Esophagus squamous epithelium (tissue), 5 donors: ENCODE measurements at places on chromosomes 11 and 22. TPM values are rescaled to one million over a fixed set of nuclear protein-coding genes. Genes with fewer than 3 reads are reported as not detected.

DNA sequence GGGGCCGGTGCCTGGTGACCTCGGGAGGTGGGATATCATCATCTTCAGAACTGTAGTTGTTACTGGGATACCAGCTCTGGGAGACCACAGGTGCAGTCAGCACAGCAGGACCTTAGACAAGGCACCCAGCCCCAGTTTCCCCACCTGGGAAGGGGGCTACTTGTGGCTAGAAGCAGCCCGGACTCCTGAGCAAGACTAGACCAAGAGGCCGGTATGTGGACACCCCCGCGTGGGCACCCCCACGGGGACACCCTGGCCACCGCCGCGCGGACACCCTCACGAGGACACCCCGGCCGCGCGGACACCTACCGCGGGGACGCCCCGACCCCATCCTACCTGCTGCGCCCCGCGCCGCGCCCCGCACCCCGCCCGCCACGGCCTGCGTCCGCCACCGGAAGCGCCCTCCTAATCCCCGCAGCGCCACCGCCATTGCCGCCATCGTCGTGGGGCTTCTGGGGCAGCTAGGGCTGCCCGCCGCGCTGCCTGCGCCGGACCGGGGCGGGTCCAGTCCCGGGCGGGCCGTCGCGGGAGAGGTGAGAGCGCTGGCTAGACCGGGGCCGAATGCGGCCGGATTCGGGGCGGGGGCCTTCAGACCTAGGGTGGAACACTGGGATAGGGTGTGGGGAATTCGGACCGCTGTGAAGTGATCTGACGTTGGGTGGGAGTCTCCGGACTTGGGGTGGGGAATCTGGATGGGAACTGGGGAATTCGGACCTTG is at the start of the genes COMT and TXNRD2:
COMT (plus strand) TSS at position 408 of the 718 bp plus-strand sequence. CDS start 20,755 bp downstream, outside the sequence.
TXNRD2 (minus strand) TSS at position 454 of the 718 bp plus-strand sequence; CDS start at position 439, 15 bp downstream.
- no peaks in the 10 kb centered on the region for H3K36me3 ChIP-seq
- DNase-seq: no peak
- H3K4me1 ChIP-seq: peaks cover 60% of the 10 kb centered on the region
- H3K27me3 ChIP-seq: no peaks in the 10 kb centered on the region

TRIM49 gene
- total RNA-seq: not detected

- DNase-seq: peak; percentile 85
- no peaks in the 10 kb centered on the region for H3K36me3 ChIP-seq
- H3K4me3 ChIP-seq: peak within 1 kb of the TSS; percentile 88
- peak within 1 kb of the TSS; percentile 92 for H3K27ac ChIP-seq
Observed at GRCh38 chr11:74398244-74399159, at the start of gene PGM2L1. PGM2L1 (minus strand) TSS chr11:74398433; CDS start chr11:74398161, 272 bp downstream.

HRAS gene
- total RNA-seq: 106 TPM

DNA sequence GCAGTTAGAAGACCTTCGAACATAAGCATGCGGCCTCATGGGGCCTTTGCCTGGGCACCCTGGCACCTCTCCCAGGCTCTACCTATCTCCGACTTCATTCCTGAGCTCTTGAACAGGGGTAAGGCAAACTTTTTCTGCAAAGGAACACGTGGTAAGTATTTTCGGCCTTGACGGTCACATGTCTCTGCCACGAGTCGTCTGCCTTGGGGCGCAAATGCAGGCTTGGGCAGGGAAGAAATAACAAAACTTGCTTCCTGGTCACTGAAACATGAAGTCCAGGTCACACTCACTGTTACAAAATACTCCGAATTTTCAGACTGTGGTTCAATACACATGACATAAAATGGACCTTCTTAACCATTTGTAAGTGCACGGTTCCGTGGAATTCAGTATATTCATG is 3.4 kb upstream of the ASCL2 start:
- H3K36me3 ChIP-seq: no peaks in the 10 kb centered on the region
- H3K4me1 ChIP-seq: peaks cover 29% of the 10 kb centered on the region
- H3K27me3 ChIP-seq: peaks cover 8% of the 10 kb centered on the region
- H3K27ac ChIP-seq: no peak overlapping the region
- no peak overlapping the region for H3K4me3 ChIP-seq

OR2AT4 gene
- total RNA-seq: not detected

DNA sequence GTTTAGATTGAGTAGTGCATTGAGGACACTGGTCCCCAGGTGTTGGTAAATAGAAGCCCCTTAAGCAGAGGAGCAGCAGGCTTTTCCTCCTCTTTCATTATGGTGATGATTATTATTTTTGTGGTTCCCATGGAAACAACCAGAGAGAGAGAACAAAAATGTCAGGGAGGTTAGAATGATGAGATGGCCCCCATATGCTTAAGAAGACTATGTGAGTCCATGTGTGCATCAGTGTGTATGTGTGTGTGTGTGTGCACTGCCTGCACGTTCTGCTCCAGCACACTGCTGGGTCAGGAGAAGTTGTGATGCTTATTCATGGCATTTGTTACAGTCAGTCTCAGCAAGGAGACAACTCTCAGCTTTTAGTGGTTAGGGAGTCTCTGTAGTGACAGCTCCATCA is 724.2 kb downstream of the NTM start:
- no peak overlapping the region for H3K27ac ChIP-seq
- DNase-seq: no peak
- H3K36me3 ChIP-seq: no peaks in the 10 kb centered on the region
- H3K4me1 ChIP-seq: no peaks in the 10 kb centered on the region

DNA sequence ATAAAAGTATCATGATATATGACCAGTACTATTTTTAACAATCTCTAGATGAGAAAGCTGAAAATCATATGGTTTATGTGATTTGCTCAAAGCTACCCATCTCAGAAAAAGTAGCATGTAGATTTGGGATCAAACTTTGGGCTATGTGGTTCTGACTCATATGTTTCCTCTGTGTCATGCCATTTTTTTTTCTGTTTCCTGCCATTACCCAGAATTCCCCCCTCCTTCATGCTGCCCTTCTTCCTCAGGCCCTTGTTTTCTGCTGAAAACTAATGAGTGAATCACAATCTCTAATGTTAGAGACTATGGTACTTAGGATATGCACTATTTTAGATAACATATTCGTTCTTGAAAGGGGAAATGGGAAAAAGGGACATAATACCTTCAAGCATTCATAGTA is 80.7 kb downstream of the JRKL start:
- no peak for DNase-seq
- no peak overlapping the region for H3K27ac ChIP-seq
- no peaks in the 10 kb centered on the region for H3K27me3 ChIP-seq
- no peaks in the 10 kb centered on the region for H3K36me3 ChIP-seq
- no peak overlapping the region for H3K4me3 ChIP-seq

- no peaks in the 10 kb centered on the region for H3K27me3 ChIP-seq
- H3K27ac ChIP-seq: no peak overlapping the region
- DNase-seq: no peak
- H3K4me1 ChIP-seq: peaks cover 3% of the 10 kb centered on the region
- H3K4me3 ChIP-seq: no peak overlapping the region
- H3K36me3 ChIP-seq: no peaks in the 10 kb centered on the region
Observed at GRCh38 chr11:48043111-48043990, 63.0 kb downstream of the PTPRJ start.

RAG1 gene
- 0.04 TPM for total RNA-seq

- no peak overlapping the region for H3K4me3 ChIP-seq
- DNase-seq: no peak
- H3K36me3 ChIP-seq: no peaks in the 10 kb centered on the region
Observed at GRCh38 chr22:20618488-20618887, 111.1 kb downstream of the MED15 start.

- no peak overlapping the region for H3K27ac ChIP-seq
- DNase-seq: no peak
- no peaks in the 10 kb centered on the region for H3K36me3 ChIP-seq
- no peak overlapping the region for H3K4me3 ChIP-seq
- H3K4me1 ChIP-seq: peaks cover 26% of the 10 kb centered on the region
- peaks cover 13% of the 10 kb centered on the region for H3K27me3 ChIP-seq
Observed at GRCh38 chr11:76203131-76203925, 3.0 kb downstream of the WNT11 start.

DNA sequence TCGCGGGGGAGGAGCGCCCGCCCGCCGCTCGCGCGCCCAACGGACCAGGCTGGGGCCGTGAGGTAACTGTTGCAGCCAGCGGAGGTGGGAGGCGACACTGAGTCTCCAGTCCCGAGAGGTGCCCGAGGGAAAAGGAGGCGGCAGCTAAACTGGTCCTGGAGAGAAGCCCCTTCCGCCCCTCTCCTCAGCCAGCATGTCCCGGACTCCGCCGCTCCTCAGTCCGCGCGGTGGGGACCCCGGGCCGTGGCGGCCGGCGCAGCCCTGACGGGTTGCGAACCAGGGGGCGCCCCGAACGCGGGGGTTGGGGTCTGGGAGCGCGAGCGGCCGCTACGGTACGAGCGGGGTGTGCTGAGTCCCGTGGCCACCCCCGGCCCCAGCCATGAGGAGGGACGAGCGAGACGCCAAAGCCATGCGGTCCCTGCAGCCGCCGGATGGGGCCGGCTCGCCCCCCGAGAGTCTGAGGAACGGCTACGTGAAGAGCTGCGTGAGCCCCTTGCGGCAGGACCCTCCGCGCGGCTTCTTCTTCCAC is at the start of gene PDE3B:
PDE3B (plus strand) TSS at position 108 of the 529 bp plus-strand sequence; CDS start at position 380, 272 bp downstream.
- H3K27me3 ChIP-seq: no peaks in the 10 kb centered on the region
- peak within 1 kb of the TSS; percentile 88 for H3K27ac ChIP-seq
- H3K4me1 ChIP-seq: no peaks in the 10 kb centered on the region
- H3K36me3 ChIP-seq: no peaks in the 10 kb centered on the region
- peak within 1 kb of the TSS; percentile 61 for H3K4me3 ChIP-seq
- no peak for DNase-seq

GRCh38 chr11:72239849-72240460 is 4.0 kb downstream of the PHOX2A start:
- H3K4me3 ChIP-seq: peak overlapping the region; percentile 32
- peaks cover 17% of the 10 kb centered on the region for H3K36me3 ChIP-seq
- DNase-seq: no peak
- peaks cover 76% of the 10 kb centered on the region for H3K4me1 ChIP-seq
- H3K27ac ChIP-seq: peak overlapping the region; percentile 73

- no peaks in the 10 kb centered on the region for H3K4me1 ChIP-seq
- H3K4me3 ChIP-seq: no peak overlapping the region
- H3K27me3 ChIP-seq: no peaks in the 10 kb centered on the region
- no peak for DNase-seq
Observed at GRCh38 chr11:100752371-100753171, 65.5 kb downstream of the ARHGAP42 start.

KLHL35 gene
- total RNA-seq: 0.95 TPM

DNA sequence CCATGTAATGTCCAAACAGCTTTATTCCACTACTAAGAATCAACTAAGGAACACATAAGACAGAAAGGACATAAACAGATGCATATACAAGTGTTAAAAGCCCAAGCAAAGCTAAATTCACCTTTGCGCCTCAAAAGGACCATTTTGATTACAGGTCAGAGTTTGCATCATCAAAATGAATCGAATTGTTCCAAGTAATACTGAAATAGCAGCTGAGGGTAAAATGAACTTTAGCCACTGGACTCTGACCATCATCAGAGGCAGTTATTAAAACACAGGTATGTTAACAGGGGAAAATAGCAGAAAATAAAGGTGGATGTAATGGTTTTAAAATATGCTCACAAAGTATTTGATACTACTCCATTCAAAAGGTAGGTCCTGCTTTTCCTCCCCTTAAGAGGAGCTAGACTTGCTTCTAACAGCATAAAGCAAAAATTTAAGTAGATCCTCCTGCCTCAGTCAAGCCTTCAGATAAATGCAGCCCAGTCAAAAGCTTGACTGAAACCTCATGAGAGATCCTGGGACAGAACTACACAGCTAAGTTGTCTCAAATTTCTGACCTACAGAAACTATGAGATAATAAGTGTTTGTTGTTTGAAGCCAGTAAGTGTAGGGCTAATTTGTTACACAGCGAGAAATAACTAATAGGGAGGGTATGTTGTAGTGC is 35.4 kb downstream of the RBFOX2 start:
- H3K27ac ChIP-seq: peak overlapping the region; percentile 10
- no peak for DNase-seq
- H3K4me3 ChIP-seq: no peak overlapping the region
- H3K36me3 ChIP-seq: no peaks in the 10 kb centered on the region

TMEM126A gene
- 6.8 TPM for total RNA-seq

- peaks cover 5% of the 10 kb centered on the region for H3K27me3 ChIP-seq
- H3K4me3 ChIP-seq: no peak overlapping the region
- no peaks in the 10 kb centered on the region for H3K36me3 ChIP-seq
- no peak for DNase-seq
- H3K27ac ChIP-seq: no peak overlapping the region
- peaks cover 17% of the 10 kb centered on the region for H3K4me1 ChIP-seq
Observed at GRCh38 chr22:46457502-46458488, 79.6 kb downstream of the CELSR1 start.
